KG1 (cell line): ENCODE measurements at places on chromosomes 2 and 18.

- DNase-seq = no peak
Measured at GRCh38 chr2:224938651-224939182, 103.6 kb downstream of the DOCK10 start.

GRCh38 chr2:169768262-169768995 lies 30.2 kb upstream of the SSB start:
- DNase-seq = no peak

- DNase-seq = no peak
Measured at GRCh38 chr2:109144271-109144670, 15.3 kb downstream of the SH3RF3 start.

DNA sequence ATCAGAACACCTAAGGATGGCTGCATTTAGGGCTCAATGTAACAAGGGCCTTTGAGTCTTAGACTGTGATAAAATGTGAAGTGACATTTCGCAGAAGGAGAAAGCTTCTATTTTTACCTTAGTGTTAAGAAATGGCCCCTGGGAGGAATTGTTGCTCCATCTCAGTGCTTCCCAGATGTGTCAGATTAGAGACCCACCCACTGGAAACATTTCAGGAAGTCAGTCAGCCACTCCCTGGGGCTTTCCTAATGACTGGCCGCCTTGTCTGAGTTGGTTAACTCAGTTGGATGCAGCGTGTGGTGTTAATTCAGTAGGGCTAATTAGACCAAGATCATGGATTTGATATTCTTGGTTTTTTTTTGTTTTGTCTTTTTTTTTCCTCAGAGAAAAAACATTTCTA lies 355.9 kb downstream of the PIK3C3 start:
- no peak for DNase-seq

GRCh38 chr18:45993438-45993837 lies 26.3 kb upstream of the EPG5 start:
- DNase-seq = no peak
